BJ (cell line): ENCODE measurements at places on chromosomes 6 and 20. TPM values are rescaled to one million over a fixed set of nuclear protein-coding genes. Genes with fewer than 3 reads are reported as not detected.

The CST4 gene
- polyA plus RNA-seq, result not detected in 2 replicates

The RALGAPB gene
- 14.8 and 24.3 TPM in 2 replicates for polyA plus RNA-seq

The CD83 gene
- polyA plus RNA-seq, result 0.85 and 1.2 TPM in 2 replicates

The ACTL10 gene
- 0.44 and 0.67 TPM in 2 replicates for polyA plus RNA-seq

The CRIP3 gene
- not detected in 2 replicates for polyA plus RNA-seq

The TAGAP gene
- polyA plus RNA-seq, result not detected in 2 replicates

The APOM gene
- 4.2 and 4.8 TPM in 2 replicates for polyA plus RNA-seq

The MYLK4 gene
- polyA plus RNA-seq, result 0.20 and 0.21 TPM in 2 replicates

The CCN6 gene
- 0.07 TPM in 1 of 2 replicates, not detected in the other for polyA plus RNA-seq

The TPBG gene
- polyA plus RNA-seq, result 101 and 104 TPM in 2 replicates

The PLCB1 gene
- polyA plus RNA-seq, result 13.5 and 15.2 TPM in 2 replicates

The COL9A3 gene
- polyA plus RNA-seq, result 0.21 and 0.34 TPM in 2 replicates

The PSMB8 gene
- 56.7 and 79.6 TPM in 2 replicates for polyA plus RNA-seq

The GSTA3 gene
- polyA plus RNA-seq, result not detected in 2 replicates

The CLPSL2 gene
- not detected in 2 replicates for polyA plus RNA-seq

The OR2H2 gene
- polyA plus RNA-seq, result not detected in 2 replicates

The TPD52L1 gene
- 155 and 163 TPM in 2 replicates for polyA plus RNA-seq

The DAAM2 gene
- 39.7 and 60.6 TPM in 2 replicates for polyA plus RNA-seq

The MYB gene
- 0.06 and 0.11 TPM in 2 replicates for polyA plus RNA-seq

The UBD gene
- not detected in 2 replicates for polyA plus RNA-seq

The FAM162B gene
- polyA plus RNA-seq, result 6.4 and 9.9 TPM in 2 replicates

The VSX1 gene
- polyA plus RNA-seq, result not detected in 2 replicates

The KCNQ2 gene
- not detected in 2 replicates for polyA plus RNA-seq

The DPPA5 gene
- not detected in 2 replicates for polyA plus RNA-seq

The BEND6 gene
- 4.8 and 9.8 TPM in 2 replicates for polyA plus RNA-seq

The EDN1 gene
- polyA plus RNA-seq, result 3.2 and 4.0 TPM in 2 replicates

The PRDM13 gene
- not detected in 2 replicates for polyA plus RNA-seq

The ZBTB46 gene
- 0.13 and 0.32 TPM in 2 replicates for polyA plus RNA-seq

The MDFI gene
- not detected in 2 replicates for polyA plus RNA-seq

The RSPO4 gene
- 0.32 and 0.52 TPM in 2 replicates for polyA plus RNA-seq

The PSORS1C1 gene
- 4.9 and 6.7 TPM in 2 replicates for polyA plus RNA-seq

The SPO11 gene
- not detected in 2 replicates for polyA plus RNA-seq

The CD93 gene
- not detected in 2 replicates for polyA plus RNA-seq

The NDUFAF4 gene
- polyA plus RNA-seq, result 15.4 and 22.8 TPM in 2 replicates

The GFRAL gene
- polyA plus RNA-seq, result not detected in 2 replicates

The COL21A1 gene
- polyA plus RNA-seq, result 0.07 and 0.25 TPM in 2 replicates

The CRISP3 gene
- polyA plus RNA-seq, result not detected in 2 replicates
